ENCODE measurements at places on chromosomes 2 and 18.

DNA sequence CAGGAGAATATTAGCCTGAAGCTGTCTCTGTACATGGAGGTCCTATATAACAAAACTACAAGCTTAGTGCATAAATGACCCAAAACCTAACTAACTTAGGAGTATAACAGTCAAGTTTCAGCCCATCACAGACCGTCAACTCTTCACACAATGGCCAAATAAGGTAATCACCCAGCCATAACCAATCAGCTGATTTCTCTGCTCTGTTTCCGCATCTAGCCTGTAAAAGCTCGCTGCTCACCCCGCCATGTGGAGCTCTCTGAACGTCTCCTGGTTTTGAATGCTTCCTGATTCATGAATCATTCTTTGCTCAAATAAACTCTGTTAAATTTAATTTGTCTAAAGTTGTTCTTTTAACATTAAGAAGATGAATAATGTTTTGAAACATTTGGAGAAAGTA, 593.6 kb downstream of the TMX3 start:
- DNase-seq = no peak

DNA sequence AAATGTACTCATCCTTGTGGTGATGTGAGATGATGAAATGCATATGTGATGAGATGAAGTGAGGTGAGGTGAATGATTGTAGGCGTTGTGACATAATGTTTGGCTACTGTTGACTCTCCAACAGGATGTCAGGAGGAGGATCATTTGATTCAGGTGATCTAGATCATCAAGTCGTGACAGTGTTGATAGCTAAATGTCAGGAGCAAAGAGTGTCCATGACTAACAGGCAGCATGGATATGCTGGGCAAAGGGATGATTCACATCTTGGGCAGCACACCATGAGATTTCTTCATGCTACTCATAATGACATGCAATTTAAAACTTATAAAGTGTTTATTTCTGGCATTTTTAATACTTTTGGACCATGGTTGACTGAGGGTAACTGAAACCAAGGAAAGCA, 40.2 kb upstream of the UBXN4 start:
- peak; percentile 12 for DNase-seq

- DNase-seq = peak; percentile 30
Measured at GRCh38 chr2:239816576-239817467, 208.3 kb downstream of the NDUFA10 start.

- DNase-seq = no peak
Measured at GRCh38 chr2:192030289-192030688, 164.4 kb downstream of the TMEFF2 start.

- no peak for DNase-seq
Measured at GRCh38 chr2:218375212-218375611, 6.9 kb upstream of the SLC11A1 start.

DNA sequence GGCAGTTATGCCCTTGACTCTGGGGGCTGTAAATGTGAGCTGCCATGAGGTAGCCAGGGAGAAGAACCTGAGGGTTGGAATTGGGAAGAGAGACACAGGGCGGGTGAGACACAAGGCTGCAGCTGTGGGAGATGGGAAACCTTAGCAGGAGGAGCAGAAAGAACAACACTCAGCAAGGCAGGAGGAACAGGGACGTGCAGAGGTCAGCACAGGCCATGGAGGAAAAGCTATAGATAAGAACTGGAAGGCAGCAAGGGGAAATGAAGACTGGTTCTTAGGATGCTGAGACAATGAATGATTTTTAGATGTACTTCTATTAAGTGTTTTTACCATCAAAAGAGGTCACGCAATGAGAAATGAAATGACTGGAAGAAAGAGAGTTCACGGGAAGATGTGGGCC, 80.2 kb downstream of the USP40 start:
- no peak for DNase-seq

GRCh38 chr2:30222636-30223360, 8.5 kb upstream of the LBH start:
- no peak for DNase-seq

- no peak for DNase-seq
Measured at GRCh38 chr2:210611466-210611865, 55.1 kb downstream of the CPS1 start.

DNA sequence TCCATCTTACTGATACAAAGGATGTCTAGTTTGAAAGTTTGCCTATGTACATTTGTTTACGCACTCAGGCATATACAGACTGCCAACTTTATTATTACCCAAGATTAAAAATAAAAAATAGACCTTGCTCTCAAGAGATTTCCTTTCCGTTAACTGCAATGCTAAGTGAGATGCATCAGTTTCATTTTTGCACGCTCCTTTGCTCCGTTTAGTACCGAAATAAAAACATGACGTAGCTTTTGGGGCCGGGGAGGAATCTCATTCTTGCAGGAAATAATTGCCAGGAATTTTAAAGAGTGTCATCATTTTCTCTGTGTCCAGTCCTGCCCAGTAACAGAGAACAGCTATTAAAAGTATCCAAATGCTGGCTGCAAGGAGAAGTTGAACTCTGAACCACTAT, 169.5 kb downstream of the SLC8A1 start:
- no peak for DNase-seq

DNA sequence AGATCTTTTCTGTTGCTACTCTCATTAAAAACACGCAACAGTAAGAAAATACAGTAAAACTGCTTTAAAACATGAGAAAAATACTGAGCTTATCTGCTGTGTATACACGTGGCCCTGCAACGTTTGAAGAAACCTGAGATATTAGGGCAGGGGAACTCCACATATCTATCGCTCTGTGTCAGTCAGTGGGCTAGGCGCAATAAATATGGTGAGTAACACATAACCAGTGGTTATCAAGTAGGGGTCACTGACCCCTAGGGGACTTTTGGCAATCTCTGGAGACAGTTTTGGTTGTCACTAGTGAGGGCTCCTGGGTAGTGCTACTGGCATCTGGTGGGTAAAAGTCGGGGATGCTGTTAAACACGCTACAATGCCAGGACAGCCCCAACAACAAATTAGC, 14.9 kb downstream of the STAT1 start:
- no peak for DNase-seq

DNA sequence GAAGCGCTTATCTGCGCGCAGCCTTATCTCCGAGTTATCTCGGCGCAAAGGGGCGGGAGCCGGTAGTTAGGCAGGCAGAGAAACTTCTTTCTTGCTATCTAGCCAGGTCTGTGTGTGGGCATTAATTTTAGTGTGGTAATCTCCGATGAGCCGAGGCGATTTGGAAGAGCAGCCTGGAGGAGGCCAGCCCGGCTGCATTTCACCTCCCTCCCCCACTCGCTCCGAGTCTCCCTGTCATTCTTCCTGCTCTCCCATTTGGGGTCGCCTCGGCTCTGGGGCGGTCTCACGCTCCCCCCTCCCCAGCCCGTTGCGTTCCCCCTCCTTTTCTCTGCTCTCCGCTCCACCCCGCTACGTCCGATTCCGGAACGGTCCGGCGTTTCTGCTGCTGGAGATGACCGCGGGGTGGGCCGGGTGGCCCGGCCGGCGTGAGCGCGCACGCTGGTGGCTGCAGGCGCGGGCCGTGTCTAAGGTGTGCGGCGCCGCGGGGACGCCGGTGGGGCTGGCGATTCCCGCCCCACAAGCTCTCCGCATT, 566 bp downstream of the GATA6 start:
- DNase-seq = peak; percentile 60

GRCh38 chr2:157759855-157760254, 116.3 kb downstream of the ACVR1 start:
- no peak for DNase-seq

- peak; percentile 80 for DNase-seq
Measured at GRCh38 chr2:230170532-230170931, 49.3 kb downstream of the SP110 start.

- peak; percentile 23 for DNase-seq
Measured at GRCh38 chr2:230347659-230348305, 20.8 kb downstream of the SP140L start.

DNA sequence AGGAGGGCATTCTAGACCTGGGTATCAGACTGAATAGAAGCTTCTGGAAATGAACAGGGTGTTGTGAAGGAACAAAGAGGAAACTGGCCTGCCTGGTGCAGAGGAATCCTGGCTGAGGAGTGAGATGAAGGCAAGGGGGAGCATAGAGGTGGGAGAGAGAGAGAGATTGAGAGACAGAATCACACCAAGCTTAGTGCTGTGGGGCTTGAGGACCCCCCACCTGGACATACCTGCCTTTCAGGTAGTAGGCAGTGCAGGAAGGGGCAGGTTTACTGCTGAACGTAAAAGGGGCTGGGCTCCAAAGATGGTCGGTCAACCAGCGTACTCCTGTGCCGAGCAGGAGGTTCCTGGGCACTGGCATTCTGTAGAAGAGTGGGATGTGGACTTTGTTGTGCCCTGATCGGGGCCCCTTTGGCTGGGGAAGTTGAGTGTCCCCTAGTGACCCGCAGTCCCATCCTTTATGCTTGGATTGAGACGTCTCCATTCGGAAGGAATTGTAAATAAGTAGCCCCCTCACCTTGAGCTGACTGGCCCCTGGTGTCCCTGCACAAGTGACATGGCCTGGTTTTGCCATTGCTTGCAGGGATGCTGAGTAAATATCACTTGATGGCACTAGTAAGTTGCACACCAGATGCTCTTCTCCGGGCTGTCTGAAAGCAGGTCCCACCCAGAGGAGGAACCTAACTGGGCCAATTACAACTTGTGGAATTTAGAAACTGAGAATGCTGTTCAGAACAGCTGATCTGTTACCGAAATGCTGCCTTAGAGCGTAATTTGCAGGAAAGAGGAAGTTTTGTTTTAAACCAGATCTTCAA, 1.4 kb downstream of the UBE2F start:
- DNase-seq = peak; percentile 96

Measured in hematopoietic multipotent progenitor cell treated with erythropoietin and hydrocortisone succinate and interleukin-3 and kit ligand, for 4 days (in vitro differentiated cells).